T1000 (cell line): ENCODE measurements at places on chromosomes 4 and X.

- no peak for DNase-seq
Observed at GRCh38 chr4:184801781-184802696, 23.7 kb downstream of the ACSL1 start.

- DNase-seq = no peak
Observed at GRCh38 chr4:58360354-58361133, 1250.4 kb upstream of the IGFBP7 start.

GRCh38 chrX:106684207-106684606, 42.3 kb upstream of the RNF128 start:
- no peak for DNase-seq

GRCh38 chr4:74793757-74794381, 454 bp downstream of the BTC start:
- DNase-seq = no peak
